PC-3 (cell line): ENCODE measurements at places on chromosomes 4 and X.

GRCh38 chr4:26878794-26879391 lies 18.3 kb downstream of the STIM2 start:
- peaks cover 10% of the 10 kb centered on the region for H3K4me1 ChIP-seq
- peak; percentile 51 for DNase-seq
- peak overlapping the region; percentile 37 for H3K27ac ChIP-seq
- H3K4me3 ChIP-seq: no peak overlapping the region
- no peaks in the 10 kb centered on the region for H3K27me3 ChIP-seq

GRCh38 chr4:139506774-139507173 lies 49.2 kb downstream of the SETD7 start:
- no peak for DNase-seq
- H3K27me3 ChIP-seq: no peaks in the 10 kb centered on the region
- no peaks in the 10 kb centered on the region for H3K4me1 ChIP-seq
- H3K4me3 ChIP-seq: no peak overlapping the region

- no peaks in the 10 kb centered on the region for H3K27me3 ChIP-seq
- H3K36me3 ChIP-seq: no peaks in the 10 kb centered on the region
- H3K4me1 ChIP-seq: no peaks in the 10 kb centered on the region
These were observed 79.2 kb downstream of the TRIML1 start for GRCh38 chr4:188218392-188218791.

DNA sequence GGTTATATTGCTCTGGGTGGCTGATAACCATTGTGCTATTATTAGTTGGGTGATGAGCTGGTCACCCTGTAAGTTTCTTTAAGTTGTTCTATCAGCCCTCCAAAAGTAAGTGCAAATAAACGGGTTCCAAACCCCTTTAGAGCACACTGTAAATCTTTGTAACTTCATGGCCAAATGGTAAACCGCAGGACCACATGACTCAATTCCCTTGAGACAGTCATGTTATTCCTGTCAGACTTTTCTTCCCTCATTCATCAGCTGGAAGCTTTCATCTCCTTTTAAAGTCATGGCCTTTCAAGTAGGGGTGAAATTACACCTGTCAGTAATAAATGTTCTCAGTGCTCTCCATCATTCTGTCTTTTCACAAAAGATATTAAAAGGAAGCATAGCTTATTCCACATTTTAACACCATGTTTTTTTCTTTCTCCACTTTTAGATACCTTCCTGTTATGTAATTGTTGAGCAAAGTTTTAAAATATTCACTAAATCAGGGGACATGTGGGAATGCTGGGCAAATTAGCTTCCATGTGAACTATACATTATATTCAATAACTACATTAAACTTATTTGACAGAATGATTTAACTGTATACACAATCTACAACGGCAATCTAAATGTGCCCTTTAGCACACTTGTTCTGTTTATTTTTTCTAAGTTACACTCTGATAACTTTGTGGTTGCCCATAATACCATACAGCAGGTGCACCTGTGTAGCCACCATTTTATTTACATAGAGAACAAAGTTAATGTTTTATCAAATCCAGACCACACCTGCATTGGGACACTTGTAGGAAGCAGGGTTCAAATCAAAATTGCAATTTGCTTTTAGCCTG lies 275.5 kb downstream of the CFAP299 start:
- peaks cover 13% of the 10 kb centered on the region; the same call in 1 of the 2 replicates for H3K4me1 ChIP-seq
- no peak for DNase-seq
- no peaks in the 10 kb centered on the region for H3K36me3 ChIP-seq
- no peak overlapping the region for H3K27ac ChIP-seq
- no peaks in the 10 kb centered on the region for H3K27me3 ChIP-seq

DNA sequence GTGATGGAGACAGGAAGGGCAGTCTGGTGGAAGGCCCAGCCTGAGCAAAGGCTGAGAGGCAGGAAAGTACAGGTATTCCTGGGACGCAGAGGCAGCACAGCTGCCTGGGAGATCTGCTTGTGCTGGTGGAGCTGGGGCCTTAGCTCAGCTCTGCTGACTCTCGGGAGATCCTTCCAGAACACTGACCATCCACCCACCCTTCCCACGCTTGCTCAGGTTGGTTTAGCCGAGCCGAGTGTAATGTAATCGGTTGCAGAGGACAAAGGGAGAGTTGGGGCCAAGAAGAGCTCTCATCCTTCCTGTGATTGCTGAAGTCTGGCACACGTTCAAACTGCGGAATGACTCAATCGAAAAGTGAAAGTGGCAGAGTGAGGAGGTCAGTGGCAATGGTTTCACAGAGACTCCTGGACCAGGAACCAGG lies 43.1 kb upstream of the GPR78 start:
- no peaks in the 10 kb centered on the region for H3K27me3 ChIP-seq
- H3K4me3 ChIP-seq: no peak overlapping the region
- no peaks in the 10 kb centered on the region for H3K36me3 ChIP-seq
- peak; percentile 93 for DNase-seq
- peaks cover 73% of the 10 kb centered on the region for H3K4me1 ChIP-seq

DNA sequence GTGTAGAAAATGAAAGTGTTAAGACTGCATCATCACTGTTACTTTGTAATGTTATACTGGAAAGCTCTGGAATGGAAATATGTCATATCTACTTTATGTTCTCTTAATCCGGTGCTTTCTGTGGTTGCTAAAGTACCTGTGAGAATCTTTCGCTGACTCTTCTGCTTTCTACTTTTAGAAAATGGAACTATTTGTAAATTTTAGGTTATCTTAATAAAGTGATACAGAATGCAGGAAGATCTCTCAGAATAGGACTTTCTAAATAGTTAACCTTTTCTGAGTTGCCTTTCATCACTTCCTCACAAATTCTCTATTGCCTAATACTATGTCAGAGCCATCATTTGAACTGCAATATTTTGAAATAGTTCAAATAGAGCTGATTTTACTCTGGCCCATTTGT lies 69.3 kb downstream of the BMP2K start:
- no peak for DNase-seq
- no peaks in the 10 kb centered on the region for H3K36me3 ChIP-seq
- H3K27ac ChIP-seq: no peak overlapping the region

DNA sequence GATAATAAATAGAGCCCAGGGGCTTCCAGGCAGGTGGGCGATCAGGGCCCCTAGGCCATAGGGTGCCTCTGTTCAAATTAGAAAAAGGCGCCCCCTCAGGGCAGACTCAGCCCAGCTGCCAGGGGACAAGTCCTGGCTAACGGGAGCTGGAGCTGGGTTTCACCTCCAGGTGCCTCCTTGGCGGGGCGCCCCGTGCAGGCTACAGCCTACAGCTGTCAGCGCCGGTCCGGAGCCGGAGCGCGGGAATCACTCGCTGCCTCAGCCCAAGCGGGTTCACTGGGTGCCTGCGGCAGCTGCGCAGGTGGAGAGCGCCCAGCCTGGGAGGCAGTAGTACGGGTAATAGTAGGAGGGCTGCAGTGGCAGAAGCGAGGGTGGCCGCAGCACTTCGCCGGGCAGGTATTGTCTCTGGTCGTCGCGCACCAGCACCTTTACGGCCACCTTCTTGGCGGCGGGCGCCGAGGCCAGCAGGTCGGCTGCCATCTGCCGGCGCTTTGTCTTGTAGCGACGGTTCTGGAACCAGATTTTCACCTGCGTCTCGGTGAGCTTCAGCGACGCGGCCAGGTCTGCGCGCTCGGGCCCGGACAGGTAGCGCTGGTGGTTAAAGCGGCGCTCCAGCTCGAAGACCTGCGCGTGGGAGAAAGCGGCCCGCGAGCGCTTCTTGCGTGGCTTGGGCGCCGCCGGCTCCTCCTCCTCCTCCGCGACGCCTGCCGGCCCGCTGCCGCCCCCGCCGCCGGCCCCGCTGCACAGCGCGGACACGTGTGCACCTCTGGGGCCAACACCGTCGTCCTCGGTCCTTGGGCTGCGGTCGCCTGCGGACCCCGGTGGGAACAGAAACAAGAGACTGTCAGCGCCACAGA lies 2.4 kb downstream of the NKX3-2 start:
- no peak overlapping the region for H3K4me3 ChIP-seq
- H3K36me3 ChIP-seq: no peaks in the 10 kb centered on the region
- H3K27ac ChIP-seq: no peak overlapping the region

DNA sequence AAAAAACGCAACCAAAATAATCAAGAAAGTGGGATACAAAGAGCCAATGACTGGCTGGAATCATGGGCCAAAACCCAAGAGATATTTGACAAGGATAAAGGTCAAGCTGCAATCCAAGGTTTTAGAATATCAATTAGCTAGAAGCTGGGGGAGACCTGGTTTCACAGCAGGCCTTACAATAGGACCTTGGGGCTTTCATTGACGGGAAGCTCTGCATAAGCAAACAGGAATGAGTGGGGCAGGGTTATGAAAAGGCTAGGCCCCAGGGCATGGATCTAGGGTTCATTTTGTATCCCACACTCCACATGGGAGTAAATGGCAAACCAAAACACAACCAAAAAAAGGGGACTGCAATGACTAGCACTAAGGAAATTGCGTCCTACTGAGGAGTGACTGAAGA lies 215.3 kb downstream of the HS6ST2 start:
- no peaks in the 10 kb centered on the region for H3K36me3 ChIP-seq
- H3K27ac ChIP-seq: no peak overlapping the region
- peaks cover 19% of the 10 kb centered on the region for H3K4me1 ChIP-seq
- DNase-seq: no peak

DNA sequence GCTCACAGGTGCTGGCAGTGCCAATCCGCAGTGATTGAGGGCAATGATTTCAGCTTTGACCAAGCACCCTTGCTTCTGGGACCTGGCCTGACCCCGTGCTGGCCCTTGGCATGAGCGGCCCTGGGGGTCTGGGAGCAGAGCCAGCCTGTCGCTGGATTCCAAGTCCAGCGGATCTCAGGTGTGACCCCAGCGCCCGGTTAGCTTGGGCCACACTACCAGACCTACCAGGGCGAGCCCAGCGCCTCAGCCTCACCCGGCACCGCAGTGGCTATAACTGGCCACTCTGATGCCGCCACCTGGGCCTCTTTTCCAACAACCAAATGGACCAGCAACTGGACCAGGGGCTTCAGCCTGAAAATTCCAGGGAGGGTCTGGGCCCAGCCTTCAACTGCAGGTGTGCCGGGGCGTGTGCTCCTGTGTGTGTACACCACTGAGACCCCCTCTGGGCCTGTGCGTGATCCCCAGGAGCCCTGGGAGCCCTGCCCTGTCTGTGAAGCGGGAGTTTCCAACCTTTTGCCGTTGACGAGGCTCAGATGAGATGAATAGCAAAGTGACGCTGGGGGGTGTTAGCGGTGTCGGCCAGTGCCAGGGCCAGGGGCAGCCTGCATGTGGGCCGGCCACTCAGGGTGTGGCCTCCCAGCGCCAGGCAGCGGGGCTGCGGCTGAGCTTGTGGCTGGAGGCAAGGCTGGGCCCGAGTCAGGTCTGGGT lies 658 bp downstream of the SH3TC1 start:
- peak overlapping the region; percentile 47 for H3K27ac ChIP-seq
- no peaks in the 10 kb centered on the region for H3K36me3 ChIP-seq
- DNase-seq: no peak
- peaks cover 18% of the 10 kb centered on the region for H3K4me1 ChIP-seq

DNA sequence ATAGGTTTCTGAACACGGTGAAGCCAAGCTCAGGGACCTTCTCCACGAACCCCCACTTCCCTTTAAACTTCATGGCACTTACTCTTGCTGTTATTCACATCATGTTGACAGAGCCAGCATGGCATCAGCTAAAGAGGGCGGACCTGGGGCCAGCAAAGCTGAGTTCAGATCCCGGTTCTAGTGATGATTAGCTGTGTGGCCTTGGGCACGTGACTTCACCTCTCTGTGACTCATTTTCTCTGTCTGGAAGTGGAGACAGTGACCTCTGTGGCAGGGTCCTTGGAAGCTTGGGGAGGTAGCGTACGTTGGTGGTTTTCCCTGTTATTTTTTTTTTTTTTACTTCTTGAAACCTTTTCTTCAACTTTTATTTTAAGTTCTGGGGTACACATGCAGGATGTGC lies 13.4 kb downstream of the EVC start:
- H3K36me3 ChIP-seq: peaks cover 13% of the 10 kb centered on the region
- no peak overlapping the region for H3K27ac ChIP-seq
- no peak overlapping the region for H3K4me3 ChIP-seq
- peaks cover 20% of the 10 kb centered on the region for H3K4me1 ChIP-seq
- no peak for DNase-seq
- no peaks in the 10 kb centered on the region for H3K27me3 ChIP-seq

DNA sequence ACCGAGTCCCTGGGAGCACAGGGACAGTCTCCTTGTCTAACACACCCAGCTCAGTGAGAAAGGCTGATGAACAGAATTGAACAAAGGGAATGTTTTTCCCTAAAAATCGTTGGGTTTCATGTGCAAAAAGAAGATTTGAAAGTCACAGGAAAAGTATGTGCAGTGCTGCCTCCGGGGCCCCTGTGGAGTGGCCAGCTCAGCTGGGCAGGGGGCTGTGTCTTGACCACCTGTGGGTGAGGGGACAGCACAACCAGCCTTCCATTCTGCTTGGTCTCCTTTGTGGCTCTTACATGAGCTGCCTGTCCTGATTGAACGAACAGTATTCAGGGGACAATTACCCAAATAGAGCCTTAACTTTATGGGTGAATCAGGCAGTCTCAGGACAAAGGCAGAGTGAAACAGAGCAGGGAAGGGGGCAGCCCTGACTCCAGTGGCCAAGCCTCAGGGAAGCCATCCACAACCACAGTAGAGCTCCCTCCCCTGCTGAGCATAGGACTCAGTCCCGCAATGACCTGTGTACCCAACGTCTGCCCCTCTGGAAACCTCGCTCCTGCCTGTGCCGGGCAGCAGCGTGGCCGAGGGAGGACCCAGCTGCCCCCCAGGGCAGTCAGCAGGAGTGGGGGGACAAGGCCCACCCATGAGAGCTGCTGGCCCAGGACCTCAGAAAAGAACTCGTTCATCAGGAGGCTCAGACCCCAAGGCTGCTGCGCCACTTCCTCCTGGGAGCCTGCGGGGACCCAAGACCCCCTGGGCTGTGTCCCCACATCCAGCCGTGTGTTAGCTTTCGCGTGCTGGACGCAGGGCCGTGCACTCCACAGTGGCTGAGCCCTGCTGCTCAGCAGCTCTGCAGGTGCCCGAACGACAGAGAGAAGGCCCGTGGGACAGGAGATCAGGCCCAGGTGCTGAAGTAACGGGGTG lies 59.6 kb upstream of the MXD4 start:
- H3K36me3 ChIP-seq: no peaks in the 10 kb centered on the region
- H3K4me3 ChIP-seq: no peak overlapping the region
- DNase-seq: no peak
- H3K27me3 ChIP-seq: no peaks in the 10 kb centered on the region
- H3K27ac ChIP-seq: no peak overlapping the region

DNA sequence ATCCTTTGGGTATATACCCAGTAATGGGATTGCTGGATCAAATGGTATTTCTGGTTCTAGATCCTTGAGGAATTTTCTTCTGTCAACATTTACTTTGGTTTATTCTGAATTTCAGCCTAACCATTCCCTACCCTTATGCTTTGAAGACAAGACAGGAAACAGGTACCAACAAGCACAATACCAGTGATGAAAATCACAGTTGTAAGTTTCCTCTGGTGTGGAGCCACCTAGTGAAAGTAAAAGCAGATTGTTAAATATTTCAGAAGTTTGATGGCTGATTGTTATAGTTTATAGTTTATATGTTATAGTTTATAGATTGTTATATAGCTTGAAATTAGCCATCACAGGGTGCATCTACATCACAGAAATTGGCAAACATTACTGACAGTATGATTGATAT lies 104.5 kb upstream of the AGA start:
- no peaks in the 10 kb centered on the region for H3K27me3 ChIP-seq
- no peak overlapping the region for H3K27ac ChIP-seq
- H3K4me1 ChIP-seq: no peaks in the 10 kb centered on the region
- DNase-seq: peak; percentile 21
- no peaks in the 10 kb centered on the region for H3K36me3 ChIP-seq
- H3K4me3 ChIP-seq: no peak overlapping the region
